ENCODE measurements at places on chromosomes 3 and 15.

DNA sequence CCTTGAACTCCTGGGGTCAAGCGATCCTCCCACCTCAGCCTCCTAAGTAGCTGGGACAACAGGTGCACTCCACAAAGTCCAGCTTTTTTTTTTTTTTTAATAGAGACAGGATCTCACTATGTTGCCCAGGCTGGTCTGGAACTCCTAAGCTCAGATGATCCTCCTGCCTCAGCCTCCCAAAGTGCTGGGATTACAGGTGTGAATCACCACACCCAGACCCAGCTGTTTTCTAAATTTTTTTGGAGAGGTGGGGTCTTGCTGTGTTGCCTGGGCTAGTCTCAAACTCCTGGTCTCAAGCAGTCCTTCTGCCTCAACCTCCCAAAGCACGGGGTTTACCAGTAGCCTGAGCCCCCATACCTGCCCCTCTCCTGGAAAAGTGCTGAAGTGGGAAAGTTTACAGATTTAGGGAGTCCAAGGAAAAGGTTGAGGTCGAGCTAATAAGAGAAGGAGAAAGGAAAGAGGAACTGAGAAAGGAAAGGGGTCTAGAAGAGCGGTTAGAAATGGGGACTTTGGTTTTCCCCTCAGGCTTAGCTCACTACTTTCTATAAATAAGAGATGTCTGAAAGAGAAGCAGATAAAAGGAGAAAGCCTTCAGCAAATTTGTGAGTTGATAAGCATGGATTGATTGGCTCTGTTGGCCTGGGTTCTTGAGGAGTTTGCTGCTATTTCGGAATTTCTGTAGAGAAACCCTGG lies 23.6 kb downstream of the UBE2E1 start:
- DNase-seq, result no peak

- DNase-seq, result no peak
Observed at GRCh38 chr15:29887721-29888120, 65.5 kb upstream of the TJP1 start.

GRCh38 chr3:122563717-122564025 lies 429 bp downstream of the PARP9 start:
- DNase-seq, result no peak

GRCh38 chr3:40427045-40427669 lies 30.0 kb upstream of the RPL14 start:
- no peak for DNase-seq

DNA sequence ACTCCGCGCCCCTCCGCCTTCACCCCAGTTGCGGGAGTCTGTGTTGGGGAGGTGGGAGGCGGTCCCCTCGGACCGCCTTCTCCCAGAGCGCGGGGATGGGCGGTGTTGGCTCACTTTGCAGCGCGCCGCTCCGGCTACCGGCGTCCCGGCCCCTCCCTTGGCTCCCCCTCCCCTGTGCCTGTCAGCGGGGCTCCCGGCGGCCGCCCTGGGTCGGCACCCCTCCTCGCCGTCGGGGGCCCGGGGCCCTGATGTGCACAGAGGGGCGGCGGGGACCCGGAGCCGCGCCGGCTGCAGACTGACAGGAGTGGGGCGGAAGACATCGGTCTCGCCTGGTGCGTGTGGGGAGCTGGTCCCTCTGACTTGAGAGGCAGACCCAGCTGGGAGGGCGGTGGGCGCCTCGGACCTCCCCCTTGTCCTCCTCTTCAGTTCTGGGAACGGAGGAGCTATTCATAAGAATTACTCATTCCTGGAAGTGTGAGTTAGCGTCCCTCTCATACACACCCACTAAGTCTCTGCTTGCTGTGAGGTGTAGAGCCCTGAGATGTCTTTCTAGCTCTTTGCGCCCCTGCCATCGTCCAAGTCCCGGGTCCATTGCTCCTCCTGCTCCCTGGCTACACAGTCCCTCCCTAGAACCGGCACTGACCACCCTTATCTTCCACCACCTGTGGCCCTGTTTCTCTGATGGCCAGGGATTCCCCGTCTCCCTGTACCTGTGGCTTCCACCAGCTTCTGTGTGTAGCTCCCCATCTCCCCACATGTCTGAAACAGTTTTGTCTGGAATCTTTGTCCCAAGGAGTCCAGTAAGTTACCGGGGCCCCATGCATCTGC lies 42.3 kb upstream of the ROPN1 start:
- peak; percentile 28 for DNase-seq

- no peak for DNase-seq
Observed at GRCh38 chr3:9342696-9343095, 20.2 kb upstream of the THUMPD3 start.

GRCh38 chr3:43522727-43523362 lies 99.0 kb downstream of the ANO10 start:
- DNase-seq, result no peak

DNA sequence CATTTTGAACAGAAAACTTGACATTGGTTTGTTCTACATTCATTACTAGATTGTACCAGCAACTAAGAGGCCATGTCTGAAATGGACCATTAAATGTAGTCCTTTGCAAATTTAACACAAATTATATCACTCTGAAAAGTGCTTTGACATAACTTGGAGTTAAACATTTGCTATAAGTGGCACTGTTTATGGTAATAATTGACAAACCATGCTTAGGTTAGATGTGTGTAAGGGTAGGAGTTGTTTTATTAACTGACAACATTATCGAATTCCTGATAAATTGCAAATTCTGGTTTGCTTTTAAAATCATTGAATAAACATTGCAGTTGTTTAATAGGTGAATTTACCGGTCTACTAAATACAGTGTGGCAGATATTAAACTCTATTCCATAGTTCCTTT lies 6.1 kb upstream of the TMEM207 start:
- no peak for DNase-seq

GRCh38 chr15:70091726-70092463 lies 5.8 kb downstream of the TLE3 start:
- DNase-seq, result peak; percentile 42

- DNase-seq, result no peak
Observed at GRCh38 chr15:42140383-42141070, 15.9 kb downstream of the PLA2G4F start.

DNA sequence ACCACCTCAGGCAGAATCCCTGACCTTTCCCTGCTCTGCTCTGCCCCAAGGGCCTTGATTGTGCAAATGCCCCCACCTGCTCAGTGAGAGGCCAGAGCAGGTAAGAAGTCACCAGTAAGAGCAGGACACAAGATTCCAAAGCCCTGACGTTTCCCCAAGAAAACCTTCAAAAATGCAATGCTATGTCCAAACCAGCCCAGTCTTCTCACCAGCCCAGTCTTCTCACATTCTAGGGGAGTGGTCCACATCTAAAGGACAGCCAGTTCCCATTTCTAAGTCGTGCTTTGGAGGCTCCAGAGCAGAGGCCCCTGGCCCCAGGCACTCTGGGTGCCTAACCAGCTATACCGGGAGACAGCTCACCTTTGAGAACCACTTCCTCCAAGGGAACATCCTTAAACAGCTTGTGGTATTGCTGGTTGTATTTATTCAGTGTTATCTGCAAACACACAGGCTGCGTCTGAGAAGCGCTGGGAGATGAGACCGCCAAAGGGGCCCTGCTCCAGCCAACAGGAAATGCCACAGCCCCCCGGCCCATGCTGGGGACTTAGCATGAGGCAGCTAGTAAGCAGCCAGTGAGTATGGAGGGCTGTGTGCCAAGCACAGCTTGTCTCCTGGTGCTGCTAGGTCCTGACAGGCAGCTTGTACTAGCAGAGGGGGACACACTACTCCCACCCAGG lies 29.3 kb downstream of the GRAMD2A start:
- no peak for DNase-seq

- DNase-seq, result no peak
Observed at GRCh38 chr15:56820333-56820732, 87.0 kb upstream of the ZNF280D start.

GRCh38 chr3:134251731-134252391 lies 1.2 kb upstream of the RYK start:
- no peak for DNase-seq

Data from NCI-H2171 treated with DMSO at 0.1 percent for 48 hours (cell line).